ENCODE measurements at places on chromosomes 4 and X.

GRCh38 chr4:88799900-88800299 lies 102.3 kb upstream of the NAP1L5 start:
- no peak for DNase-seq

DNA sequence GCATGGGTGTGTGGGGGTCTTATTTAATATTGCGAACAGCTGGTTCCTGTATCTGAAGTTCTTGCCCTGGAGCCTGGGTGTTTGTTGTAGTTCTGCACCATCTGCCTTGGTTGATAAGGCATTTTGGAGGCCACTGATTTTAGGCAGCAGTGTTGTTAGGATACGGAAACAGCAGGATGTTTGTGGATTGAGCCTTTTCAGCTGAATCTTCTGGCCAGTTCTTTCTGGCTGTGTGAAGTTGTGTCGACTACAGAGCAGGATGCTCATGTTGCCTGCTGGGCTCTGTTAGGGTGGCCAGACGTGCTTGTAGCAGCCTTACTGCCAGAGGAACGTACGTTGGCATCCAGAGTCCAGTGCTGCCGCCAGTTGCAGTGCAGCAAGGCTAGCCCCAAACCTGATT lies 134.2 kb downstream of the PTTG2 start:
- DNase-seq: no peak

- no peak for DNase-seq
These were observed 4.4 kb upstream of the PRDX4 start for GRCh38 chrX:23662853-23663252.

GRCh38 chr4:153198719-153199118 lies 5.5 kb upstream of the TRIM2 start:
- no peak for DNase-seq

GRCh38 chr4:18641334-18641733 lies 619.8 kb upstream of the LCORL start:
- DNase-seq: no peak

- DNase-seq: no peak
These were observed 6.7 kb downstream of the CORIN start for GRCh38 chr4:47831026-47831679.

GRCh38 chr4:78331965-78332364 lies 219.6 kb upstream of the ANXA3 start:
- DNase-seq: no peak

Data from 8988T (cell line).